Muscle of back (tissue), 13 donors: ENCODE measurements at places on chromosomes 3 and 15.

- no peak for DNase-seq
Measured at GRCh38 chr3:142641504-142641903, 45.3 kb downstream of the PLS1 start.

DNA sequence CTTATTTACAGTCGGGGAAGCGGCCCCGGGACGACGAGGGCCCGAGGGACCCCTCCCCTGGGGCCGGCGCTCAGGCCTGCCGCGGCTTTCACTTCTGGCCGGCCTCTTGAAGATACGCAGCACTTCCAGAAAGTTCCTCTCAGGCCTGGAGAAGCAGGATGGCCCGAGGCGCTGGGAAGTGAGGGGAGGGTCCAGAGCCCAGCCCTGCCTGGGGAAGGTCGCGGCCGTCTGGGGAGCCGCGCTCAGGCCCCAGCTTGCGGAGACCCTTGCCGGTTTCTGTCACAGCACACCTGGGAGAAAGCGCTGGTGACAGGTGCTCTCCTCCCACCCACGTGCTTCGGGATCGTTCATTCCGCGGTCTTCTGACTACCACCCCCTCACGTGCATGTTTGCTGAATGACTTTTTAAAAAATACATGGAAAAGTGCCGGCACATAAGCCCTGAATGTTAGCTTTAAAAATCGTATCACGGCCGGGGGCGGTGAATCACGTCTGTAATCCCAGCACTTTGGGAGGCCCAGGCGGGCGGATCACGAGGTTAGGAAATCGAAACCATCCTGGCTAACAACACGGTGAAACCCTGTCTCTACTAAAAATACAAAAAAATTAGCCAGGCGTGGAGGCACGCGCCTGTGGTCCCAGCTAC is 727 bp upstream of the TM2D3 start:
- no peak for DNase-seq

DNA sequence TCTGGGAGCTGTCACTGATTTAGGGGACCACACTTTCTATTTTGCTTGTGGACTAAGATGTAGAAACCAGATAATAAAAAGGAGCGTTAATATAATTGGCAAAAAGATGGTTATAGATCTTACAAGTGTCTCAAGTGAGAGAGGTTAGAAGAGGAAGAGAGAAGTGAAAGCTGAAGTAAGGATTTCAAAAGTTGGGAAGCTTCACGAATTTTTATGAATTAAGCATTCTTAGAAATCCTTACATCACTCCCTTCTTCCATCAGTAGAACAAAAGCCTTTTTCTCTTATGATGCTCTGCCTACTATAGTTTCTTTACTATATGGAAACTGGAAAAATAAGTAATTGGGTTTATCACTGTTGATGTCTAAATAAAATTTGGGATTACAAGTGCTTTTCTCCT is 146.5 kb downstream of the FNDC3B start:
- no peak for DNase-seq

DNA sequence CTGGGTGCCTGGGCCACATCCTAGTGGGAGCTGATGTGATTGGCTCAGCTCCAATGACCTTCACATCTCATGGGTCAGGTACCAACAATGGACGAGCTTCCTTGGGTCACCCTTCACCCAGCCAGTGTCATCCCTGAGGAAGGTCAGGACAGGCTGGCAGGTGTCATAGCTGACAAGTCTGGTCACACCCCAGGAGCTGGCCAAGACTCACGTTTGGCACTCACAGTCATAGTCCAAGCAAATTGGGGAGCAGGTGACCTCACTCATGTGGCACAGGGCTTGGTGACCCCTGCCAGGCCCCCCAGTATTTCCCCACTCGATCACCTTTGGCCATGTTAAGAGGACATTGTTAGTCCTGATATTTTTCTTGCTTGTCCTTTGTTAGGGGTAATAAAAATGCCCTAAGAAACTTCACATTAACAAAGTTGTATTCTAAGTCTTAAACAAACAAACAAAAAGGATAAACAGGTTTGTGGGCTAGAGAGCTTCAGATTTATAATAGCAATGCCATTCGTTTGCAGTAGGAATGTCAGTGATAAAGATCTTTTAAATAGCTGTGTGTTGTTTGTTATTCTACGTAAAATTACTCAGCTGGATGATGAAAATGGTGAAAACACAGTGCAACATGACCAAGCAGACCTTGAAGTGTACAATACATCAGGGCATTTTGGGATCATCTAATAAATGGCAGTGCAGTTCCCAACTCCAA is 79.5 kb upstream of the POMGNT2 start:
- DNase-seq, result no peak

GRCh38 chr15:46677491-46677890 is 1039.8 kb upstream of the SEMA6D start:
- DNase-seq, result no peak

GRCh38 chr3:89932882-89933281 is 825.5 kb downstream of the EPHA3 start:
- DNase-seq, result no peak

GRCh38 chr3:194554473-194555123 is 67.8 kb upstream of the ATP13A3 start:
- DNase-seq, result no peak
